T1000 (cell line): ENCODE measurements at places on chromosomes 12 and 14.

DNA sequence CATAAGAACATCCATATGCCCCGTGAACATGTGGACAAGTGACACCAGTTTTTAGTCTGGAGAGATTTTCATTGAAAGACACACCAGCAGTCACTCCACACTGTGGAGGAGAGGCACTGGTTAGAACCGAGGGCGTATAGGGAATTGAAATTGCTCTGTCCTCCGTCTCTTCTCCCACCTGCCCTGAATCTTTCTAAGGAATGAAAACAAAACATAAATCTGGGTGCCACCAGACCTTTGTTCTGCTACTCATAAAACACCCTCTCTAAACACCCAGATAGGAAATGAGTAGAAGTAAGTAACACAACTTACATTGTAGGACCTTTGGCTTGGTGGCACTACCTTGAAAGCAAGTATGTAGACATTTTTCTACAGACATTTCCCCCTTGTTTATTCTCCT is 37.1 kb upstream of the STON2 start:
- DNase-seq, result no peak

DNA sequence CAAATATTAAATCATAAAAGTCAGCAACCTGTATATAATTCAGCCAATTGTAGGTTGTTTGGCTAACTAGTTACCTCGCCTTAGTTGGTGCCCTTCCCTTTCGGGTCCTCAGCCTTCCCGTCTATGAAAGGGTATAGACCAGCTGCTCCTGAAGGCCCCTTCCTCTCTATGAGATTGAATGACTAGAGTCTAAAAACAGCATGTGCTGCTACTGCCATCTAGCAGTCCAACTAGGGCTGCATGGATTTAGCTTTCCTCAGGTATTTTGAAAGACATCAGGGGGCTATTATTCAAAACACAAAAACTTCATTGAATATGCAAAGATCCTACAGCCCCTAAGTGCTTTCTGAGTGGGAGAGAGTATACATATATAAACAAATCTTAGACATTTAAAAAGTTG is 37.0 kb upstream of the TMEM263 start:
- DNase-seq, result no peak

GRCh38 chr14:24312736-24313507 is 1.6 kb downstream of the LTB4R start:
- no peak for DNase-seq

GRCh38 chr12:49671031-49671765 is 36.0 kb downstream of the FMNL3 start:
- no peak for DNase-seq

- no peak for DNase-seq
These were observed 136.3 kb downstream of the SOX5 start for GRCh38 chr12:23813206-23813605.

DNA sequence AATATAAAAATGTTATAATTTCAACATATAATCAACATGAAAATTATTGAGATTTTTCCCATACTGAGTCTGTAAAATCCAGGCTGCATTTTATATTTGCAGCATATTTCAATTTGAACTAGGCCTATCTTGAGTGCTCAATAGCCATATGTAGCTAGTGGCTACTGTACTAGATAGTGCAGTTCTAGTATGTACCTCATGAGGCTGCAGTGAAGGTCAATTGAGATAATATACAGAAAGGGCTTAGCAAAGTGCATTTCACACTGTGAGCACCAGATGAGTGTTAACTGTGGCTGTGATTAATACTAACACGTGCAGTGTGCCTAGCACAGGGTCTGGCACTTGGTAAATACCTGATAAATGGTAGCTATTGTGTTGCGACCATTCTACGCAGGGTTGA is 5.4 kb upstream of the SLC22A17 start:
- DNase-seq, result no peak

- DNase-seq, result no peak
These were observed 215.5 kb downstream of the AEBP2 start for GRCh38 chr12:19654650-19655376.

GRCh38 chr12:130589540-130590317 is 126.4 kb downstream of the RIMBP2 start:
- no peak for DNase-seq

GRCh38 chr14:60654334-60654821 is 5.1 kb upstream of the SIX1 start:
- no peak for DNase-seq

- DNase-seq, result no peak
These were observed 525.1 kb downstream of the DIO2 start for GRCh38 chr14:79686196-79686595.

DNA sequence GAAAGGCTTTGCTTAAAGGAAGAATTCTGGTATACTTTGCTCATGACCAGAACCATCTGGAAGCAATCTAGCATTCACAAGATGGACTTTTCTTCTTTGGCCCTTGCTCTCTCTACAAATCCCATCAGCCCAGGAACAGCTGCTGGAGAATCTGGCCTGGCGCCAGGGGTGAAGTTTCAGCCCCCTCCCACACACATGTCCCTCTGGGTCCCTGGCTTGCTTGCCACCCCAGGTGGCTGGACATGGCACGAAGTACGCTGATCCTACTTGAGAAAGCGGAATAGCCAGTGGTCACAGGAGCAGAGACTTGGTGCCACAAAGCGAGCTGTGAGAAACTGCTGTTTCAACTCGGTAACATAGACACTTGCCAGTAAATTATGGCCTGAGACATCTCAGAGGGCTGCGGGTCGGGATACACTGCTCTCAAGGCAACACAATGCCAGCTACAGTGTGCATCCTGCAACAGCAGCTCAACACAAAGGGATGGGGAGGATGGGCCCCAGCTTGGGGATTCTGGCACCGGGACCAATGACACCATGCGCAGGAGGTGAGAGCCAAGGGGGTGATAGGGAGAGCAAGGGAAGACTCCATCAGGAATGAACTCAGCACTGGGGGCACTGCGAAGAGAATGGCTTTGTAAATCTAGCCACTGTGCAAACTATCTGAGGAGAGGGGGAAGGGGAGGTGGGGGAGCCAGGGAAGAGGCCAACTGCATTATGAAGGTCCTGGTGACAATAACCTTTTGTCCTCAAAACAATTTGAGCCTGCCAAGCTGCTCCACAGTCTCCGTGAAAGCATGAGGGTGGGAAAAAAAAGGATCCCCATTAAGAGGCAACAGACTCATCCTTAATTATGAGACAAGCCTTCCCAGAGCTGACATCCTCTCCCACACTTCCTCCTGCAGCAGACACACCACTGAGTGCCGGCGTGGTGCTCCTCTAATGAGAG is 219.9 kb downstream of the PPM1H start:
- no peak for DNase-seq
